ENCODE measurements at places on chromosomes 2 and 18.
A peak's percentile ranks its signal among the peaks of the same experiment; 100 is the strongest.

GRCh38 chr2:138084206-138084605 is 119.9 kb downstream of the HNMT start:
- no peak for DNase-seq

DNA sequence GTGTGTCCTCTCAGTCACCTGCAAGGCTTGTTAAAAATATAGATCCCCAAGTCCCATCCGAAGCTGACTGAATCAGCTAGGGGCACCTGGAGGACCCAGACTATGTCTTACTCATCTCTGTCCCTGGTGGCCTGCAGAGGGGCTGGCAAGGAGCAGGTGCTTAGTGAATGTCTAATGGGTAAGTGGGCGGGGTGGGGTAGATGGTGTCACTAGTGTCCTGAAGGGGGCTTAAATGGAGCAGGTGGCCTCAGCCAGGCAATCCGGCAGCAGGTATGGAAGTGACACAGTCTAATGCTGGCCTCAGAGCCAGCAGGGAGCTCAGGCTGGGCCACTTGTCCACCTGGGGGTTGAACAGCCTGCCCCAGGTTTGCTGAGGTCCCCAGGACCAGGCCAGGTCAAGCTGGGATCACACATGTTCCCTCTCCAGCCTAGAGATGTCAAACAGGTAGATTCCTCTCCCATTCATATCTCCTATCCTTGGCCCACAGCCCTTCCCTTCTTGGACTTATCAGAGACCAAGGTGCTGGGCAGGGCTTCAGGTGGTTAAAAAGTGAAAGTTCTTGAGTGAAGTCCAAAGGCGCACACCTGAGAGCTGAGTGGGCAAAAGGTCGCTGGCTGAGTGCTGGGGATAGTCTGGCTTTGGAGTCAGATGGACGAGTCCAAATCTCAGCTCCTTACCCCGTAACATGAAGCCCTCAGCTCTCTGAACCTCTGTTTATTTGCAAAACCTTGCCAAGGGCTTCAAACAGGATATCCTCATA is 1.7 kb downstream of the STEAP3 start:
- DNase-seq: no peak

- DNase-seq: no peak
These were observed 47.5 kb downstream of the GALNT3 start for GRCh38 chr2:165746501-165746900.

- no peak for DNase-seq
These were observed 113.5 kb upstream of the NEDD4L start for GRCh38 chr18:57930476-57930875.

DNA sequence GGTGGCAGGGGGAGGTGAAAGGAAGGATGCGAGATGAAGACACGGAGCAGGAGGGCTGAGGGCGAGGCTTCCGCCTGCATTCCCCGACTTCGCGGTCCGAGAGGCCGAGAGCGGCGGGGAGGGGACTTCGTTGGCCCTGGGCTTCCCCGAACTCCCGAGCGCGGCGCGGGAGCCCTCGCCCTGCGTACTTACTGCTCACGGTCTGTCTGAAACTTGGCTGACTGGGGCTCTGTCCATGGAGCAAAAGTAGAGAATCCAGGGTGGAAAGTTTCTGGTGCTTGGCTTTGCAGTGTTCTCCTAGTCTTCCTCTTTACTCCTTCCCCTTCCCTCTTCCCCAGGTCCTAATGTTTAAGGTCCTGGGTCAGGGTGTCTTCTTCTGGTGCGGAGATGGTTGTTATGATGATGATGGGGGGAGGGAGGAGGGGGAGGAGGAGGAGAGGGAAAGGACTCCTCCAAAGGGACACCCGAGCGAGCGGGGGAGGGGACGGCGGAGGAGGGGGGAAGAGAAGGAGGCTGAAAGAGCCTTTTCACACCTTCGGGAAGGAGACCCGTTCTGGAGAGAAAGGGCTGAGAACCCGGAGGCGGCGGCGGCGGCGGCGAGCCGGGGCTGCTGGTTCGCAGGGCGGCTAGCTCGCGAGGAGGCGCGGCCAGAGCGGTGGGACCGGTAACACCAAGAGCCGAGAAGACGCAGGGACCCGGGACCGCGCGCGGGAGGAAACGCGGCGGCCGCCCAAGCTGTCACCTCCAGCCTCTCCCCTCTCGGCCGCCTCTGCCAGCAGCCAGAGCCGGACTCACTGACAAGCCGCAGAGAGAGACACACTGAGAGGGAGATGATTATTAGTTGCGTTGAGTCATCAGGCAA is at the start of gene SATB2:
TSS of gene SATB2 (minus strand) at position 793 of the 862 bp plus-strand sequence. CDS start 1,902 bp downstream, outside the sequence.
- DNase-seq: peak; percentile 53

DNA sequence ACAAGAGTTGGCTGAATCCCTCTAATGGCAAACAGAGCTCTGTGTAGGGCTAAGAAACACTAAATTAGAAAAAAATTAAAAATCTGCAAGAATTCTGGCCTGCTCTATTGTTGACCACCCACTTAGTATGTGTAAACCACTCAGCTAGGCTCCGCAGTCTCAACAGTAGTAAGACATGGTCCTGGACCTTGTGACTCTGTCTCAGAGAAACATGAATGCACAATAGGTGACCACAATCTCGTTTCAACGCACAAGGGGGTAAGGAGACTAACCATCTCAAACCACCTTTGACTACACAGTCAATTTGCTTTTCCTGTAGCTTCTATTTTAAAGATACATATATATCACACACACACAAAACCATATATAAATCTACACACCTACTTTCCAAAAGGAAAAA is 16.5 kb downstream of the SEPTIN10 start:
- DNase-seq: peak; percentile 34

- no peak for DNase-seq
These were observed 36.6 kb upstream of the AAK1 start for GRCh38 chr2:69680001-69680675.

- DNase-seq: no peak
These were observed 132.9 kb upstream of the MSH6 start for GRCh38 chr2:47650001-47650535.

Data from GM13976 (cell line).